ENCODE measurements at places on chromosomes 2 and 18.

DNA sequence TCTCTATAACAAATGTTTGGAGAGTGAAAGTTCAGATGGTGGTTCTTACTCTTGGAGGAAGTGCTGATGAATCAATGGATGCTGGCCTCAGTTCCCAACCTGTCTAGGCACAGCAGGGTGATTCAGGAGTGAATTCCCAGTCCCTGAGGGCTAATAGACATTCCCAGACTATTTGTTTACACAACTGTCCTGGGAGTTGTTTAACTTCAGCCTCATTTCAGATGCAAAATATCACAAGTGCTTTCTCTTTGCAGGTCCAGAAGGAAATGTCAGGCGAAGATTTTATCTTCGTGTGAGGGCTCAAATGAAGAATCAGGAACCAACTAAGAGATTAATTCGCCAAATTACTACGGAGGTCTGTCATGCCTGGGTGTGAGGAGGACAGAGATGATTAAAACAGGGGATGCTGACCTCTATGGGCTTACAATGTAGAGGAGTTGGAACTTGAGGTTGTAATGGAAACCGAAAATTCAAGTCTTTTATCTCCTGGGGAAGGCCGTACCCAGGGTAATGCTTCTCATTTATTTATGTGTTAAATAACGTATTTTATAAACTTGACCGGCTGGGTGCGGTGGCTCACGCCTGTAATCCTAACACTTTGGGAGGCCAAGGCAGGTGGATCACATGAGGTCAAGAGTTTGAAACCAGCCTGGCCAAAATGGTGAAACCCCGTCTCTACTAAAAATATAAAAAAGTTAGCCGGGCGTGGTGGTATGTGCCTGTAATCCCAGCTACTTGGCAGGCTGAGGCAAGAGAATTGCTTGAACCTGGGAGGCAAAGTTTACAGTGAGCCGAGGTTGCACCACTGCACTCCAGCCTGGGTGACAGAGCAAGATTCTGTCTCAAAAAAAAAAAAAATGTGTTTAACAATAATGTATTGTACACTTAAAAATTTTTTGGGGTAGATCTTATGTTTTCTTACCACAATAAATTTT, 38.7 kb upstream of the SLC1A4 start:
- no peak for DNase-seq

GRCh38 chr2:69061525-69061924, 48.5 kb downstream of the ANTXR1 start:
- no peak for DNase-seq

- DNase-seq = no peak
These were observed 3.8 kb downstream of the ASXL3 start for GRCh38 chr18:33581856-33582255.

- no peak for DNase-seq
These were observed 126.3 kb upstream of the TACR1 start for GRCh38 chr2:75325594-75325993.

- DNase-seq = no peak
These were observed 8.6 kb upstream of the SERPINB2 start for GRCh38 chr18:63878925-63879324.

DNA sequence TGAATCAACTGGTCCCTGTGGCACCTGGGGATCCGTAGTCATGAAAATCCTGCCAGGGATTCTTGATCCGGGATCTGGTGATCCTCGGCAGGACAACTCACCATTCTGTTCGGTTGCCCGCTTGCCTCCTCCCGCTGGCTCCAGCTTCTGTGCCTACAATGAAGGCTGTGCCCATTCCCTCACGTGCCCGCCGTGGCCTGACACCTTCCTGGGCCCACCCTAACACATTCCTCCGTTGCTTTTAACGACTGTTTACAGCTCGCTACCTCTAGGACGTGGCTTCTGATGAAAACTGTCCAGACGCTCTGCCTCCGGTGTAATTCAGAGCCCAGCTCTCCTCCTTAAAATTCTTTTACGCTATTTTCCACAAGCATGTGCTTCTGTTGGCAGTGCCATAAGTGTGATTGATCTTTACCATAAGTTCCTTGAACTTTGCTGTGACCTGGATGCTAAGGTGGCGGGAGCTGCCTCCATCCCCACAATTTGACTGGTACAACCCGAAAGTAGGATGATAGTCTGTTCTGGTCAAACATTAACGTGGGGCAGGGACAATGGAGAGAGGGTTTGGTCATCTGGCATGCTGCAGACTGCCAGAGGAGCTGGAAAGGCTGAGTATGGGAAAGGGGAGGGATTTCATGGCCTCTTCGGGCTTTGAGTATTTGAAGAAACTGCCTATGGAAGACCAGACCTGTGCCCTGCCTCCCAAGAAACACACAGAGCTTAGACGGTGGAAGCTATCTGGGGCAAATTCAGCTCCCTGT, 206.8 kb upstream of the TNP1 start:
- no peak for DNase-seq

GRCh38 chr18:40555914-40556313, 1399.1 kb upstream of the PIK3C3 start:
- DNase-seq = no peak

DNA sequence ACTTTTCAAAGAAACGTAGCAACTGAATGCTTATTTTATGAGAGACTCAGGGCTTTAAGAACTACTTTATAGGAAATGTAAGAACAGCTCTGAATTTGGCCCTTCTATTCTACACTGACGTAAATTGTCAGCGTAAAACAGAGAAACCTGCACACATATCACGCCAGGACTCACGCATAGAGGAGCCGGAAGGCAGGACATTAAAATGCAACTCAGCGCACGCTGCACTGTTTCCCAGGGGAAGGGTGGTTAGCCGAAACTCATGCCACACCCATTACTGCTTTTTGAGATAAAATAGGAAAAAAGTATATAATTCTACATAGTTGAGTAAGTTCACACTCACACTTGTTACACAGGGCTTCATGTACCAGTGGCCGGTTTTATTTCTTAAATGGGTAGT, 7.4 kb downstream of the TUBB6 start:
- DNase-seq = no peak

DNA sequence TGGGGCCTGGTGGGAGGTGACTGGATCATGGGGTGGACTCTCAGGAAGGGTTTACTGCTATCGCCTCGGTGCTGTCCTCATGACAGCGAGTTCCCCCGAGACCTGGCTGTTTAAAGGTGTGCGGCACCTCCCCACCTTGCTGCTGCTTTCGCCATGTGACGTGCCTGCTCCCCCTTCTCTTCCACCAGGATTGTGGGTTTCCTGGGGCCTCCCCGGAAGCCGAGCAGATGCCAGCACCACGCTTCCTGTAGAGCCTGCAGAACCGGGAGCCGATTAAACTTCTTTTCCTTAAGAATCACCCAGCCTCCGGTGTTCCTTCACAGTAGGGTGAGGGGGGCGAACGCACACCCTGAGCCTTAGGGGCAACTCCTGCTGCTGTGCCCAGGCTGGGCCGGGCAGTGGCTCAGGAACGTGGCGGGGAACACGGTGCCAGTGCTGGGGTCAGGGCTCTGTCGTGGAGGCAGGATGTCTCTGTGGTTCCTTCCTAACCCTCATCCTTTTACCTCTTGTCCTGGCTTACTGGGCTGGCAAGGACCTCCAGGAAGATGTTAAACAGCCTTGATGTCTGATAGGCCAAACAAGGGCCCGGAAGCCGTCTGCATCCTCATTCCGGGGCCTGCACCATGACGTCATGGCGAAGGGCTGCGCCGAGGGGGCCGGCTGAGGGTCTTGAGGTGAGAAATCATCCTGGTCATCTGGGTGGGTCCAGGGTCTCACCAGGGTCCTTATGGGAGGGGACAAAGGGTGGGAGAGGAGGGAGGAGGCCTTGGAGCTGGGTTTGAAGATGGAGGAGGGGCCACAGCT, 12.7 kb downstream of the NEU4 start:
- no peak for DNase-seq

DNA sequence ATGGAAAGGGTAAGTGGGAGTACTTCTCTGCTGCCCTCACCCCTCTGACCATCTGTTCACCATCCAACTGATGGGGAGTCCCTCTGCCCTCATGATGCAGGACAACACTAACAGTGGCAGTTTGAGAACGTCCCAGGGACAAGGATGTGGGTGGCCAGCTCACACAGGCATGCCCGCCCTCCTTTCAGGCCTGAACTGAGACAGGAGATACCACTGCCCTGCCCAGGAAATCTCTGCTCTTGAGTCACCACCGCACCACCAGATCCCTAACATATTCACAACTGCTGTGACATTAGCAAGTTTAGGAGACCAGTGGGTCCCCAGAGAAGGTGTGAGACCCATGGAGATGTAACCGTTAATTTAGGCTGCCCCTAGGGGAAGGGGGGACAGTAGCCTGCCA, 66.2 kb downstream of the TRAPPC8 start:
- no peak for DNase-seq

DNA sequence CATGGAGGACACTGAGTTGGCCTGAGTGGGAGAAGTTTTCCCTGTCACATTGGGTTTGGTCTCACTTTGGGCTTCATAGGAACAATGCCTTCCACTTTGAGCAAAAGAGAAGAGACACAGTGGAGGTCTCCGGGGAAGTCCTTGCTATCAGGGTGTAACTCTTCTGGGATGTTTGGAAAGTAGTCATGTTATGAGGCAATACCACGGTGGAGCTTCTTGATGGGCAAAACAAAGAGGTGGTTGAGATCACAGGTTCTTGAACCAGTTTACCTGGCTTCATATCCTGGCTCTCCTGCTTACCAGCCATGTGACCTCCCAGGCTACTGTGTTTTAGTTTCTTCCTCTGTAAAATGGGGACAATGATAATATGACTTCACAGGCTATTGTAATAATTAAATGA, 478.6 kb downstream of the SLC4A3 start:
- no peak for DNase-seq

DNA sequence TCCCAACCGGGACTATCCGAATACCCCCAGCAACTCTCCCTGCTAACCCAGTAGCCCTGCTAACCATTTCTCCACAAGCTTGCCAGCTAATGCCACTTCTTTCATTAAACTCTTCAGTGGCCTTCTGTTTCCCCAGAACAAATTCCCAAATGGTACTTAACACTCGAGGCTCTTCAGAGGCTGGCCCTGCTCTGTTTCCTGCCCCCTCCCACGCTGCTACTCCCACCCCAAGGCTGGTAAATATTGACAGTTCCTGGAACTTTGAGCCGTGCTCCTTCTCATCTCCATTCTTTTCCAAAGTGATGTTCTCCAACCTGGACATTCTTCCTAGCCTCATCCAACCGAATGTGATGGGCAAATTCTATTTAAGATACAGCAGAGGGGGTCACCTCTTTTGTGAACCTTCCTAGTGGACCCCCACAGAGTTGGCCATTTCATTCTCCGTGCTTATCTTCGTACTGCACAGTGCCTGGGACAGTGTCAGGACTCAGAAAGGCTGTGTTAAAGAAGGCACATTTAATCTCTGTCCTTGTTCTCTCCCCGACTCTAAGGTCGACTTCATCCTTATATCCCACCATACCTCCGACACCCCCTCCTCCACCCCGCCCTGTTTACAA, 3.2 kb upstream of the KIDINS220 start:
- DNase-seq = no peak

DNA sequence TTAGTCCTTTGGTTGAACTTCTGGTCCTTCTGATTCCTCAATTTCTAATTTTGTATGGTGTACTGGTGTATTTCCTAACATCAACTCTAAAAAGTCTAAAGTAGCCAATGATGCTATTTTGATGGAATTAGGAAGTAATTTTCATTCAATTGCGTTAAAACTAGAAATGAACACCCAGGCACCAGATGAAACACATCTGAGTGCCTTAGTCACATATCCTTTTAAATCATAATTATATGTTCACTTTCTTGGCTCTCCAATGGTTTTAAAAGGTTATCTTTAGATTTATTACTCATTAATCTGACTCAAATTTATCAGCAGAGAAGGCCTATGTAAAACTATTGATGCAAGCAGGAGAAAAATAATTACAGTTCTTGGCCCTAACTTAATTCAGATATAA, 119.7 kb downstream of the GAREM1 start:
- DNase-seq = no peak

DNA sequence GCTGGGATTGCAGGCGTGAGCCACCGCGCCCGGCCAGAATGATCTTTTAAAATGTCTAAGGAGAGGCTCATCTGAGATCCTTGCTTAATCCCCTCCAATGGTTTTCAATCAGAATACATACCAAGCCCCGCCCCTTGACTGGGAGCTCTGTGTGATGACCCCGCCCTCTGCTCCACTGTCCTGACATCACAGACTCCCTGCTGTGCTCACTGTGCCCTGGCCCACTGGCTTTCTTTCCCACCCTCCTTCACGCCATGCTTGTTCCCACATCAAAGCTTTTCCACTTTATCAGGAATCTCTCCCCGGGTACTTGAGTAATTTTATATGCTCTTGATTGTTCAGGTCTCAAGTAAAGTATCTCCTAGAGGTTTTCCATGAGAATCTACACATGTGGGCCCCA, 762.3 kb upstream of the ID2 start:
- DNase-seq = no peak

GRCh38 chr2:73926493-73927327, at the start of gene DGUOK:
DGUOK (plus strand) TSS chr2:73926880; CDS start chr2:73926911, 31 bp downstream.
- peak; percentile 92 for DNase-seq

GRCh38 chr2:110875384-110875725, 143.0 kb downstream of the ACOXL start:
- DNase-seq = no peak

- DNase-seq = no peak
These were observed 28.9 kb upstream of the BCL2L11 start for GRCh38 chr2:111091811-111092211.

- no peak for DNase-seq
These were observed 152.2 kb upstream of the REV1 start for GRCh38 chr2:99641999-99642398.

DNA sequence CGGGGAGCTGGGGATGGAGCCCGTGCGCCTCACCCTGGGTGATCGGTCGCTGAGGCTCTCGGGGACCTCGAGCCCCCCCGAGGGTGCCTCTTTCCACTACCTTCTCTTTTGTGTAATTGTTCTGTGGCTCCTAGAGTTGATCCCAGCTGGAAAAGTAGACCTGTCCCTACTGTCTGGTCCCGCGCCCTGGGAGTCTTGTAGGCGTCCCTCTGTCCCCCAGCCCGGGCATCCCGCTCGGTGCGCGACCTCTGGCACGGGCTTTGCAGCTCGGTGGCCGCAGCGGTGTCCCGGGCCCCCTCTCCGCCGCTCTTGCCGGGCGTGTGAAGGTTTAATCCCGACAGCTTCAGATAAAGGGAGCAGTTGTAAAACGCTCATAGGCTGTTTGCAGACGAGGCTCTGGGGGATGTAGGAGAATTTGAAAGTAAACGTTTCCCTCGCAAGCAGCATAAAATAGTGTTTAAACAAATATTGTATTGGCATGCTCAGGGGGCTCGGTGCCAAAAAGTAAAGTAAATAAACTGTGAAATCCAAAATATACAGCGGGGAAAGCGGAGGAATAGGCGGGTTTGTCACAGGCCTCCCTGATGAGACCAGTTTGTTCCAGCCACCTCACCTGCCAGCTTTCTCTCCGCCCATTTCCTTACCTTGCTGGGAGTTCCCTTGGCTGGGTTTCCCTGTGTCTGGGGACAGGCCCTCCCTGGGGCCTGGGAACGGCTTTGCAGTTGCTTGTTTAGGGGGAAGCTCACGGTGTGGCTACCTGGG, 1.9 kb downstream of the GLI2 start:
- no peak for DNase-seq

GRCh38 chr2:113966832-113967231, 76.9 kb downstream of the ACTR3 start:
- DNase-seq = no peak

GRCh38 chr2:54641988-54642387, 81.5 kb upstream of the EML6 start:
- DNase-seq = no peak
